ENCODE measurements at places on chromosomes 11 and 22.
A peak's percentile ranks its signal among the peaks of the same experiment; 100 is the strongest.

GRCh38 chr11:19729141-19729540, 16.5 kb downstream of the NAV2 start:
- DNase-seq = no peak

DNA sequence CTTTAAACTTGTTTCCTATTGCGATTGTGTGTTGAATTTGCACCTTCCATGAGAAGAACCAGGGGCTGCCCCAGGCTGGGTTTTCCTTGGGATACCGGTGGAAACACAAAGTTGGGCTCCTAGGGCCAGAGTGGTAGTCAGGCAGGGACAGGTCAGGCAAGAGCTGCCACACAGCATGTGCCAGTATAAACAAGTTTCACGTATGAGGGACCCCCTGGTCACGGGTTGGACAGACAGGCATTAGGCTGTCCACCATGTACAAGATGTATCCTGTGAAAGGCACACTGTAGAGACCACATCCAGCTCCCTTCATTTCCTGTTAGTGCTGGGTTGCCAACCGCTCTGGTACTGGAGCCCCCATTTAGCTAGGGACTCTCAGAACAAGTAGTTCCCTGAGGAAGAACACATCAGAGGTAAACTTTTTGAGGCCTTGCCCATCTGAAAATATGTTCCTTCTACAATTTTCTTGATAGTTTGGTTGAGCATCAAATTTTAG, 8.8 kb downstream of the UPB1 start:
- no peak for DNase-seq

- DNase-seq = no peak
Observed at GRCh38 chr22:44628273-44628672, 73.7 kb upstream of the PRR5 start.

- no peak for DNase-seq
Observed at GRCh38 chr22:18068381-18068988, 9.3 kb upstream of the PEX26 start.

GRCh38 chr22:25113316-25113721, 86.3 kb upstream of the CRYBB3 start:
- DNase-seq = no peak

GRCh38 chr11:34262531-34263081, 95.2 kb downstream of the ABTB2 start:
- no peak for DNase-seq

- no peak for DNase-seq
Observed at GRCh38 chr11:79794057-79794456, 353.2 kb upstream of the TENM4 start.

DNA sequence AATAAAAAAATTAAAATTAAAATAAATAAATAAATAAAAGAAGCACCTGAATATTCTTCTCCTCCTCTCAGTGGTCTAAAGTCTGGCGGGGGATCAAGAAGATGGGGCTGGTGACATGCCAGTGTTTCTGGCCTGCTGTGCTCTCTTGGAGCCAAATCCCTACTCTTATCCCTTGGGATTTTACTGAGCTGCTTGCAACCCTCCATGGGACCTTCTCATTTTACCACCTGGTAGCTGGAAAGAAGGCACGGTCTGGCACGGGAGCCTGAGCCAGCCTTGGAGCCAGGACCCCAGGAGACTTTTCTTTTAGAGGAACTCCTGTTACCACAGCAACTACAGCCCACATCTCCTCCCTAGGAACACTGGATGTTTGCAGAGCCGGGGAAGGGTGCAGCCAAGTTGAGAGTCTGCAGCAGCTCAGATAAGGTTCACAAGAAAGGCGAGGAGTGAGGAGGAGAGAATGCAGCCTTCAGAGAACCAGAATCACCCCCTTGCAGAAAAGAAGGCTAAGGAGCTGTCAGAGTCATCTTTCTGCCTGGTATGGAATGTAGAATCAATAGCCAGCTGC, 21.4 kb downstream of the CD6 start:
- DNase-seq = no peak

DNA sequence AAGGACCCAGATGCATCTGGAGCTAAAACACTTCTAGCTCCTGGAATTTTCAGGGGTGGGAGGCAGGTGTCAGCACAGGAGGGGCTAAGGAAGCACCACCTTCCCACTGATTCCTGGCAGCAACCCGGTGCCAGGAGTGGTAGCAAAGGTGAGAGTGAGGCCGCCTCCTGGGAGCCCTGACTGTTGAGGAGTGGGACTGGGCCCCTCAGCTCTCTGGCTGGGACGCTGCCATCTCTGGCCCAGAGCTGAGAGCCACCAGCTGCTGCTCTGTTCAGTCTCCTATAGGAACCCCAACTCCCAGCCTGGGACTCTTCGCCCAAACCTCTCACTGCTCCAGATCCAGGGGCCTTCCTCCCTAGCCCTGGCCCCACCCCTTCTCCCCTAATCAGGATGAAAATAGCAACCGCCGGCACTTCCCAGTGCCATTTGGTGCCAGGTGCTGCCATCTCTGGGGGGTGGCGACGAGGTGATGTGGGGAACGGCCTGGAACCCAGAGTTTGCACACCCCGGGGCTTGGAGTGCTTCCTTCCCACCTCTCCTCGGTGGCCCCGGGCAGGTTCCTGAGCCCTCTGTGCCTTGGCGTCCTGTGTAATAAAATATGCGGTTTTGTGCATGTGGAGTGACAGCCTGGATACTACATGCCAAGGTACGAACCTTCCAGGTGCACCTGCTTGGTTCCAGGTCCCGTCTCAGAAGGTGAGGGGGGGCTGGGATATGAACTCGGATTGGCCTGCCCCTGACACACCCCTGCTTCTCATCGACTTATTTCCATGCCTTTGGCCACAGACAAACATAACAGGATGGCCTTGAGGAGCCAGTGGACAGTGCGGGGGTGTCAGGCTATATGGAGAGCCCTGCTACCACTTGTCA, 35.7 kb upstream of the CELSR1 start:
- no peak for DNase-seq

- no peak for DNase-seq
Observed at GRCh38 chr22:48359613-48359965, 1468.1 kb downstream of the BRD1 start.

DNA sequence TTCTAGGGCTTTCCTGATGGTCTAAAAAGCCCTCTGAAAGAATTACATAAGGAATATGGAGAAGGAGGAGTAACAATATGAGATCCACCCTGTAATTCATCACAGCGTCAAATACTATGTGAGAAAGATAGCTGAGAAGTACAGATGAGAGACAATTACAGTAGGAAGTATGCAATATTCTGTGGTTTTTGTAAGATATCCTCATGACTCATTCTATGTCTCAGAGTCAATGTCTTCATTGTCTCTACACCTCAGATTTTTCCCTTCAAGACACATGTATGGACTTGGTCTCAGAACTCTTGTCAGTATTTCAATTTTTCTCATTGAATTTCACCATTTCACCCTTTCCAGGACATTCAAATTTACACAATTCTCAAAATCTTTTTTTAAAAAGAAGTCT, 343.3 kb upstream of the CTSC start:
- peak; percentile 10 for DNase-seq

DNA sequence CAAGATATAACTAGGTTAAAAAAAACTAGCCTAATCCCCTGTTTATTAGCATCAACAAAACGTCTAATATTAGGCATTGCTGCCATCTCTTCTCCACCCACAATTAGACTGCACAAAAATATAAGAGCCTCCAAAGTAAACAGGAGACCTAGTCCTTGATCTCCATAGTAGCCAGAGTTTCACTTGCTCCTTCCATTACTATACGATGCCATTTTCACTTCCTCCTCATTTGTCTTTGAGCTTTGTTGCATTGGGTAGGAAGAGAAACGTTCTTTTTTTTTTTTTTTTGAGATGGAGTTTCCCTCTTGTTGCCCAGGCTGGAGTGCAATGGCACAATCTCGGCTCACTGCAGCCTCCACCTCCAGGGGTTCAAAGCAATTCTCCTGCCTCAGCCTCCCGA, 42.3 kb upstream of the RDX start:
- no peak for DNase-seq

- no peak for DNase-seq
Observed at GRCh38 chr11:56214537-56214936, 19.5 kb downstream of the OR5T2 start.

DNA sequence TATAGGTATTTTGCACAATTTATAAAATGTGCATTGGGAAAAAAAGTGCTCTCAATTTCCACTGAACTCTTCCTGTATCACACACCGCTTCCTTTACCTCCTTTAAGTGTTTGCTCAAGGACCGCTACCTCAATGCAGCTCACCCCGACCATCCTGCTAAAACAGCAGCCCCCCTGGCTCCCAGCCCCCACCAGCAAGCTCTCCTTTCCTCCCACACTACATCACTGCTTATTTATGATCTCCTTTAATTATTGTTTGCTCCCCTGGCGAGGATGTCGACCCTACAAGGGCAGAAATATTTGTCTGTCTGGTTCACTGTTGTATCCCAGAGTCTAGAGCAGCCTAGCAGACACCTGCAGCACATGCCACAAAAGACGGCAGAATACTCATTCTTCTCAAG, 10.0 kb downstream of the SHANK2 start:
- no peak for DNase-seq

DNA sequence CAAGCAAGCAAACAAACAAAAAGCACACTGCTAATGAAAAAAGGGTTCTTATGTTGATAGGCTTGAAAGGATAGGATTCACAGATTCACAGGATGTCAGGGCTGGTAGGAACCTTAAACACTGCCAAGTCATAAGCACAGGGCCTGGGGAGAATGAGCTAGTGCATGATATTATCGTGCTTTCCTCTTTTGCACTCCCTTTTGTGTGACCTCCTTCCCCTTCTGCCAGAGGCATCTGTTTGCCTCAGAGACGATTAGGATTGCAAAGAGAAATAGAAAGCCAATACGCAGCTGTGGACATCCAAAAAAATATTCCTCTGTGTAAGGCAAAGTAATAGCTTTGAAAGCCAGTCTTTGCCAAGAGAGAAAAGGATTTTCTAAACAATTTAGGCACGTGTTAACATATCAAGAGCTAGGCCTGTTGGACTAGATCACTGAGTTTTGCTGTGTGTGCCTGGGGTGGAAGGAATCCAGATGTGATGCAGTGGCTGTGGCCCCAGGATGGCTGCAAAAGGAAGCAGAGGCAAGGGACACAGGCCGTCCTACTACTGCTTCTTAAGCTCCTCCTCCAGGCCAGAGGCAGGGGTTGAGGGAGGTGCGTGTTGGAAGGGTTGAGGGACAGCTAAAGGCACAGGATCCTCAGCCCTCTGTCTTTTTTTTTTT, 30.6 kb downstream of the MCHR1 start:
- DNase-seq = peak; percentile 61

GRCh38 chr11:86275493-86276370, 26.3 kb upstream of the HIKESHI start:
- DNase-seq = no peak

DNA sequence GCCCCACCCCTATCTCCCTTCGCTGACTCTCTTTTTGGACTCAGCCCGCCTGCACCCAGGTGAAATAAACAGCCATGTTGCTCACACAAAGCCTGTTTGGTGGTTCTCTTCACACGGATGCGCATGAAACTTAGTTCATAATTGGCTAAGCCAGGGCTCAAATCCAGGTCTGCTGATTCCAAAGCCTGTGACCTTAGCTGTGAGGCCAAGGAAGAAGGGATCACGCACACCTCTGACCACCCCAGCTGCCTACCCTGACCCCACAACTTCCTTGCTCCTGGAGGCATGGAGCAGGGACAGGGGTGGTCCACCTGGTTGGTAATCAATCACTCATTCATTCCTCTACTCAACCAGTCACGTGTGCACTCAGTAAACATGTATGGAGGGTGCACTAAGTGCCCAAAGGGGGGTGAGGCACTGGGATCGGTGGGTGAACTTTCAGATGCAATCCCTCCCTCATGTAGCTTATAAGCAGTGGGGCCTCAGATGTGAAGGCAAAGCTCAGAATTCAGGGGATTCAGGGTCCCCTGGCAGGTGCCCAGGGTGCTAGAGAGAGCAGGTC, 10.3 kb downstream of the FXYD2 start:
- no peak for DNase-seq

DNA sequence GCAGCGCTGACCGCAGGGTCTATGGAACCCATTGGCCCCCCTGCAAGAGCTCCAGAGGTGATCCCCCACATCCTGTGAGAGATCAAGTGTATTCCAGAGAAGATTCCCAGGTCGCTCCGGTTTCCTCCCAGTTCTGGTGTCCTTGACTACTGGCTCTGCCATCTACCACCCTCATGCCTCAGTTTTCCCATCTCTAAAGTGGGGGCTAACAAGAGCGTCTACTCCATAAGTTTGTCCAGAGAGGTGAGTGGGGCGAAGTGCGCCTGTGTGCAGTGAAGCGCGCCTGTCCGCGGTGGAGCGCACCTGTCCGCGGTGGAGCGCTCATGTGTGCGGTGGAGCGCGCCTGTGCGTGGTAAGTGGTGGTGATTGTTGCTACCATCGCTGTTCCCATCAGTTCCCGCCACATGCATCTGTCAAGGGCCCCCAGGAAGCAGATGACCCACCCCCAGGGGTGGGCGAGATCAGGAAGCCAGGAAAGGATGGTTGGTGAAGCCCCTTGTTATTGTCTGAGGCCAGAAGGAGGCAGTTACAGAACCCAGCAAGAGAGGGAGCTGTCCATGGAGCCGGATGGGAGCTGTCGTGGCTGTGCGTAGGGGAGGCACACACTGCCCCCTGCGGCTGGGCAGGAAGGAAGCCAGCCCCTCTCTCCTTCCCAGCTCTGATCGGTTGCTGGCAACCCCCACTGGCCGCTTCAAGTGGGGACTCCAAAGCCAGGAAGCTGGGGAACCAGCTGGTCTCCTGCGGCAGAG, 73.2 kb upstream of the FGF3 start:
- DNase-seq = no peak

DNA sequence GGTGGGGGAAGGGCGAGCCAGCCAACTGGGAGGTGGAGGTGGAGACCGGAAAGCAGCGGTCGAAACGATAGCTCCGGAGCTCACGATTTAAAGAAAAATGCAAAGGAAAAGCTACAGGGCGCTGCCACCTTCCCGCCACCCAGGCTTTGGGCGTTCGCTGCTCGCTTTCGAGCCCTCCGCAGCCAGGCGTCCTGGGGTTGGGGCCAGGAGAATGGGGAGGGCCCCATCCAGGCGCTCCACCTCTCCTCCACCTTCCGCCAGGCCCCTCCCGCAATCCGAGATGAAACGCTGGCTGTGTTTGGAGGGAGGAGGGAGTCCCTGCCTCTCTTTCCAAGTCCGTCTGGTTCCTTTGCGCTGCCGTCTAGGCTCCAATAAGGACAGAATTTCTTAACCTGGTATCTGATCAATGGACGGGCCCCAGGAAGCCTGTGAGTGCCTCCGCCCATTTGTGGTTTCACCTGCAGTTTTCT, 483 bp upstream of the ABTB2 start:
- peak; percentile 64 for DNase-seq

- DNase-seq = peak; percentile 33
Observed at GRCh38 chr11:121520243-121521144, 67.7 kb upstream of the SORL1-AS1 start.

GRCh38 chr11:118341815-118342489, 553 bp downstream of the CD3D start:
- no peak for DNase-seq

DNA sequence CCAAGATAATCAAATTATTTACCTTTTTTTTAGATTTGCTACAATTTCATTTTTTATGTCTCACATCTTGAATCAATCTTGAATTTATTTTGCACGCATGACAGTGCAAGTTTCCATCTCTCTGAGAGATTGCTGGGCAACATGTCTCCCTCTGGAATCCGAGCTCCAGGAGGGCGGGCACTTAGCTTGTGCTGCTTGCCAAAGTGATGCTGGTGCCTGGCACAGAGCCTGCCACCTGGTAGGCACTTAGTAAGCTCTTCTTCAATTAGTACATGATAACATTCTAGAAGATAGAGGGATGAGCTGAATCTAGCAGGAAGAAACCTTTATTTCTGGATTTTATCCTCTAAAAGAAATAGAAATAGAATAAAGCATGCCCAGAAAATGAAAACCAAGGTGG, 27.5 kb upstream of the OR9I1 start:
- no peak for DNase-seq

Data from choroid plexus epithelial cell (primary cell).